ENCODE measurements at places on chromosomes 7 and 10. TPM values are rescaled to one million over a fixed set of nuclear protein-coding genes. Genes with fewer than 3 reads are reported as not detected.

The MUC12 gene
- polyA plus RNA-seq = 0.54 TPM

- no peak for DNase-seq
Measured at GRCh38 chr10:16545116-16545736, 23.5 kb upstream of the C1QL3 start.

- DNase-seq = no peak
Measured at GRCh38 chr10:4034907-4035598, 250.0 kb upstream of the KLF6 start.

DNA sequence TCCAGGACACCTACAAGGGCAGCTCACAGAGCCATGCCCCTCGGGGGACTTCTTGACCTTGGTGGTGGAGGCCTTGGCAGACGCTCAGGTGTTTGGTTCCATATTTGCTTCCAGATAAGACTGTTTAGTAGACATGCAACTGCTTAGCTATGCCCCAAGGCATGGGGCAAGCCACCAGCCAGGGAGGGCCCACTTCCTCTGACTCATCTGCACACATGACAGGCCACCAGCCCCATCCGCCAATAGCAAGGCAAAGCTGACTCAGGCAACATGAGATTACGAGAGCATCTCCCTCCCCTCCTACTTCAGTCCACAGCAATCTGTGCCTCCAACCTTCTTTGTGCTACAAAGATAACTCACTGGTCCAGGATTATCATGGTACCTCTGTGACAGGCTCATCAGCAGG is 54.9 kb downstream of the KCNMA1 start:
- no peak for DNase-seq

DNA sequence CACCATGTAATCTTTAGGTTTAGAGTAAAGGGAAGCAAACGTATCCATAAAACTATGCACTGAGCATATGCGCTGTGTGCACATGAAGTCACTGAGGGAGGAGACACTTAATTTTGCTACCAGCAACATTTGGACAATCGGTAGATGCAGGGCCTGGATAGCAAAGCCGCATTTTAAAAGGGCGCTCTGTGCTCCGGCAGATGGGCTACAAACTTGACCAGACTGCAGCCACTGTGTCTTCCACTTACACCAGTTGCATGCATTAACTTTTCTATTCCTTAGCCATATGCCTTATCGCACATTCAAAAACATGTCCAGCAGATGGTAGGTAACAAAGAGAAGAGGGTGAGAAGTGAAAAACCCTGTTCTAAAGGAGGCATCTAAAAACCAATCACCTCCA is 18.3 kb downstream of the FAM171A1 start:
- no peak for DNase-seq

The AKR1C8 gene
- polyA plus RNA-seq = not detected

- no peak for DNase-seq
Measured at GRCh38 chr7:20730611-20731010, 56.1 kb downstream of the SP8 start.

The OR2A42 gene
- not detected for polyA plus RNA-seq

The UPK3B gene
- polyA plus RNA-seq = 0.16 TPM

The GRM8 gene
- not detected for polyA plus RNA-seq

GRCh38 chr7:83469491-83469890 is 179.4 kb downstream of the SEMA3E start:
- no peak for DNase-seq

DNA sequence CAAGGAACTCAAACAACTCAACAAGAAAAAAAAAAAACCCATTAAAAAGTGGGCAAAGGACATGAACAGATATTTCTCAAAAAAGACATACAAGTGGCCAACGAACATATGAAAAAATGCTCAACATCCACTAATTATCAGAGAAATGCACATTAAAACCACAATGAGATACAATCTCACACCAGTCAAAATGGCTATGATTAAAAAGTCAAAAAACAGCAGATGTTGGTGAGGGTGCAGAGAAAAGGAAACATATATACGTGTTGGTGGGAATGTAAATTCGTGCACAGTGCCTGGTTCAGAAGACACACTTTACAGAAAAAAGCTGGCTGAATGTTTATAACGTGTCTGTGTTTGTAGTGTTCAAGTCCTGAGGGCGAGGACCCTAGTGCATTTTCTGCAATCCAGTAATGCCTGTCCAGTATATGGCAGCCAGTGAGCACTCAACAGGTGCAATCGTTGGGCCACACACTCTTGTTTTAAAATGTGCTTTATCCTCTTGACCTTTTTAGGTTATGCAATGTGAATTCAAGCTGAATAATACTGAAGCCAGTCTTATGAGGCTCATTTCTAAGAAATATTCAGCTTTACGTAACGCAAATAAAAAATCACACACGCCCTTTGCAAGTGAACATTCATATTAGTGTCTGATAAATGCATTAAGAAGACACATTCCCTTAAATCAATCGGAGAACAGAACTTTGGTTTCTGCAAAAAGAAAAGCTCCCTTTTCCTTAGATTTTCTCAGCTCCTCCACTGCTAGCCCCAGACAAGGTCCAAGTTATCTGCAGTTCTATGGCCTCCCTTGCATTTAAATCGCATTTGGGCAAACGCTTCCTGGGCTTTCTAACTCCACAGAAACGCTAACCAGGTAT is 813 bp upstream of the MTURN start:
- DNase-seq = no peak

DNA sequence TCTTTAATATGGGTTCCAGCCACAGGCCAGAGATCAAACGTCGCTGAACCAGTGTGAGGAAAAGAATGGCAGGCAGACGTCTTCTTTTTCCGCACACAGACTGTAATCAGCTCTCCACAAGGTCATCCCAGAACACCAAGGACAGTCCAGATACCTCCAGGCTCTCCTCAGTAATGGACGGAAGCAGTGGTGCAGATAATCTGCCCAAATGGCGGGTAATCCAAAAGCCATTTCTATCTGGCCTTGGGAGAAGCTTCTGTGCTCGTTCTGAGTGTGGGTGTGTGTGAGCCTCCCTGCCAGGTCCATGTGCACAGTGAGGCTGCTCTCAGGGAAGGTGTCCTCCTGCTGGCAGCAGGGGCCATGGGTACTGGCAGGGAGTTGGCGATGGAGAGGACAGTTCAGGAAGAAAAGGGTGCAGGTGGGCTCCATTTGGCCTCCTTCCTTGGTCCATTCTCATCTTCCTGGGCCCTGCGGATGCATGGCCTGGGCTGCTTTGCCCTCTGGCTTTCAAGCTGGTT is 15.6 kb upstream of the TEX36 start:
- no peak for DNase-seq

- DNase-seq = no peak
Measured at GRCh38 chr10:31034098-31034909, 2.6 kb upstream of the ZNF438 start.

The DPYSL4 gene
- not detected for polyA plus RNA-seq

GRCh38 chr7:151381348-151382078 is 28.3 kb downstream of the WDR86 start:
- DNase-seq = peak; percentile 58

The CACNA2D1 gene
- not detected for polyA plus RNA-seq

GRCh38 chr7:63521-64021 is 128.8 kb upstream of the FAM20C start:
- DNase-seq = no peak

The ENO4 gene
- not detected for polyA plus RNA-seq

DNA sequence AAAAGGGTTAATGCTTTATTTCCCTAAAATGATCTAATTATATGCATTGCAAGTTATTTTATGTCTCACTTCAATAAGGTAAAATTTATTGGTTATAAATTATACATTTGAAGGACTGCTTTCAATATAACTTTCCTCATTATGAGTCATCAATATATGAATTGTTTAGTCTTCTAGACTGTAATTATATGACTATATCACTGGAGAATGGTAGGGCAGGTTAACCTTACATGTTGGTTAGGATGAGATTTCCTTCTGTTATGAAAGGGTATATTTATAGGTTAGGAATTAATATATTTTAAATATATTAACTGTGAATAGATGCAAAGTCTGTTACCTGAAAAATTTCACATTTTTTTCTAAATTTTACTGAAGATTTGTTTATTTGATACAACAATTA is 406.4 kb upstream of the ETV1 start:
- no peak for DNase-seq

GRCh38 chr7:47725031-47725780 is 143.3 kb upstream of the TNS3 start:
- DNase-seq = no peak

- no peak for DNase-seq
Measured at GRCh38 chr10:124157271-124157681, 63.9 kb upstream of the CHST15 start.

GRCh38 chr10:131692176-131692575 is 208.6 kb upstream of the PPP2R2D start:
- no peak for DNase-seq

DNA sequence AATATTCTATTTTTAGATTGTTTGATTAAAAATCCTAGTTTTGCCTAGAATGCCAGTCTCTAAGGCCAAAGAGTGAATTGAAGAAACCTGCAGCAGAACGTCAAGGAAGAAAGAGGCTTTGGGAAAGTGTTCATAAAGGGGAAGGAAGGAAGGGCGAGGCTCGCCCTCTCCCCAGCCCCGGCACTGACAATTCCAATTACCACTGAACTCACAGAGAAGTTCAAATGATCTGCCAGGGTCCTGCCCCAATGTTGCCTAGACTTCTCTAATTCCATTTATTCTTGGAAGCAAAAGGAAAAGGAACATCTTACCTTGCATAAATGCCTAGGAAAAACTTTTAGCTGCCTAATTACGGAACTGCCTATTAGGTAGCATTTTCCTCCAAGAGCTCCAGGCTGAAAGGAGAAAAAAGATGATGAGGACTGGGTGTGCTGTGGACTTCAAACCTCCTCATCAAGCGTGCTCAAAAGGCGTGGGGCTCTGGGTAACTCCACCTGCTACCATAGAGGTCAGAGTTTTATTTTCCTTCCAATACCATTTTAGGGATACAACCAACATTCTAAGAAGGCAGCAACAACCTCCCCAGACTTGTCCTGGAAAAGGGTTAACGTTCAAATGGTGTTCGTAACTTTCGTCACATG is 134.5 kb downstream of the PKD1L1 start:
- DNase-seq = no peak

Measured in CD8-positive, alpha-beta memory T cell (primary cell).